ENCODE measurements at places on chromosomes 2 and 18.
A peak's percentile ranks its signal among the peaks of the same experiment; 100 is the strongest.

DNA sequence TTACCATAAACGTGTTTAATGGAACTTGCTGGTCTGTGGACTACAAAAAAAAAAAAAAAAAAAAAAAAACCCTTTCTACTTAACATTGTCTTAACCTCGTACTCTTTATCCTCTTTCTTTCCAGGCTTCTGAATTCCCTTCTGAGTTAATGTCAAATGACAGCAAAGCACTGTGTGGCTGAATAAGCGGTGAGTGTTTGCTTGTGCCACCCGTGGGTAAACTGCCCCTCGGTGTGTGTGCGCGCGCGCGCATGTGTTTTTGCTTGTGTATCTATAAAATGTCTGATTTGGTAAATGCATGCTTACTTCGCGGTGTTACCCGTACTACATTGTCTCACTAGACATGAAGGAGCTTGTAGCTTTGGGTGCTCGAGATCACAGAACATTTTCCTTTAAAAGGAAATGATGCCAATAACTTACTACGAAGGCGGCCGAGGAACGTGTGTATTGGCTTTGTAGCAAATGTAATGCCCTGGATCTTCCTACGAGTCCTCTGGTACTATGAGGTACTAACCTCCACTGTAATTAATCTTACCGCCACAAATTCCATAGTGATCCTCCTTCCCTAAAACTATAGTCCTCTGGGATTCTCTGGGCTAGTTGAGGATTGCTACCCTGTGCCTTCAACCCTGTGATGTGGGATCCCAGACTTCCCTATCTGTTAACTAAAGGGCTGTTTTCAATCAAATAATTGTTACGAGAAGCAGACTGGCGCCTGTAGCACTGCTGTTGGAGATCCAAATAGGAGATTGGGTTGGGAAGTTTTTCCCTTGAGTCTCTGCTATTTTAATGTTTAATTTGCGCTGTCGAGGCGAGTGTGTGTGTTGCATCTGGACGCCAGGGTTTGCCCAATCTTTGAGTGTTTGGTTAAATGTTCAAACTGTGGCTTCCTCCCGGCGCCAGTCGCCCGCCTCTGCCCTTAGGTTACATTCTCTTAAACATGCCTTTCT, 1.1 kb downstream of the ID2 start:
- no peak for DNase-seq

- DNase-seq = no peak
Measured at GRCh38 chr2:154912215-154912614, 213.7 kb downstream of the KCNJ3 start.

GRCh38 chr18:72427721-72428120, 116.4 kb downstream of the CBLN2 start:
- DNase-seq = no peak

GRCh38 chr2:163774862-163775261, 39.1 kb upstream of the FIGN start:
- DNase-seq = no peak

- DNase-seq = no peak
Measured at GRCh38 chr2:145277922-145278321, 758.0 kb upstream of the ZEB2 start.

GRCh38 chr2:188306271-188306670, 14.6 kb downstream of the GULP1 start:
- no peak for DNase-seq

GRCh38 chr2:188751816-188752215, 222.4 kb upstream of the COL3A1 start:
- no peak for DNase-seq

GRCh38 chr2:171485116-171485515, 37.2 kb upstream of the CYBRD1 start:
- no peak for DNase-seq

DNA sequence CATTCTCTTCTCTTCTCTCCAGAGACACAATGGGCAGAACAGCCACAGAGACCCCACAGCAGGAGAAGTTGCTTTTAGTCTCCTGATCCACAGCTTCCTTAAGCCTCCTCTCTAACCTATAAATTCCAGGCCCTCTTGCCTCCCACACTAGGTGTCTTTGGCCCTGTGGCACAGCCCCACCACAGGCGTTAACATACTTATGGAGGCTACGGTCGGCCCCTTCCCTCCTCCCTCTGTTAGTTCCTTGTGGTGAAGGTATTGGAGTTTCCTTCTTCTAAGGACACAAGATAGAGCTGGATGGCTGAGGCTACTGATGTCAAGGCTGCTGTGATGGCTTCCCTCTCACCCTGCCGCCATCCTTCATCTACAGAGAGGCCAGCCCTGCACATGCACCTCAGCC, 123.5 kb upstream of the ACAA2 start:
- no peak for DNase-seq

DNA sequence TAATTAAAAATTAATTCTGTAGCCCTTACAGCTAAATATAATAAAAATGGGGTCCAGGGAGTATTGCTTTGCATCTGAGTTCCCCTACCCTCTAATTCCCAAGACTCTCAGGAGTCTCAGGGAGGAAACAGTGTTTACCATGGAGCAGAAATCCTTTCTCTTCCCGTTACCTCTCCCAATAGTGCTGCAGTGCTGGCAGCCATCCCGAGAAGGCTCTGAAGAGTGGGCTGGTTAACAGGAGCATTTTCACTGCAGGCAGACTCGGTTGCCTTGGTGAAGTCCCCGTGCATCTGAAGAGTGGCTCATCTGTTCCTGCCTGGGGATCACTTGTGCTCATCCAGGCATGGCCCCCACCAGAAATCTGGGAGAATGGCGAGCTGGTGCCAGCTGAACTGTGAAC, 41.8 kb upstream of the TMEM178A start:
- DNase-seq = no peak

DNA sequence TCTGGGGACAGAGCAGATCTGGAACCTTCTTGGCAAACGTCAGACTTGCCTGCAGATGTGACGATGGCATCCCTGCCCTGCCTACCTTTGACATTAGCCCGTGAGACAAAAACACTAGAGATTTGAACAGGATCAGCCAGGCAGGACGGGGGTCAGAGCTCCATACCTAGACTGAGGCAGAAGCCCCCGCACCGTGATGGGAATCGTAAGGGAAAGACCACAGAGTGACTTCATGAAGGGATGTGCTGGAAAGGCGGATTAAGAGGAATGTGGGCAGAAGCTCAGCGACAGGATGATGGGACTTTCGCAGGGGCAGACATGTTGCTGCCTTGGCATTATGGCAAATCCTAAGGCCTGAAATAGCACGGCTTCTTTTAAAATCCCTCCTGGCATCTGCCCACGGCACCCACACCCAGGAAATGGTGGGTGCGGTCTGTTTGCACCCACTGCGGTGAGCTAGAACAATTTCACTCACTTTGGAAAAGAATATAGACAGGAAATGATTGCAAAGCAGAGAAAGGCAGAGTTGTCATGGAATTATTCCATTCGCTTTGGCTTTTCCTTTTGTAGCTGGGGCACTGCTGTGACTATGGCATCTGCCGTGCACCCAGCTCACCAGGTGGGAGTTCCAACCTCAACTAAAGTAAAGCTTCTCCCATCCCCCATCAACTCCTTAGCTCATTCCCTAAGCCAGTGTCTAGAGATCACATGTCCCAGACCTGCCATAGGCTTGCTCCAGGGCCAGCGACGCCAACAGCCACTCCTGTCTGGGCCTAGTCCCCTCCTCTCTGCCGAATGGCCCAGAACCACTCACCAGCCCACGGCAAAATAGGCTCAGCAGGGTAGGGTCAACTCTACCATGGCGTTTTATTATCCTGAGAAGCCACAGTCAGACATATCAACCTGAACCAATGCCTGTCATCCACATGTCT, 112.7 kb upstream of the NPAS2 start:
- no peak for DNase-seq

DNA sequence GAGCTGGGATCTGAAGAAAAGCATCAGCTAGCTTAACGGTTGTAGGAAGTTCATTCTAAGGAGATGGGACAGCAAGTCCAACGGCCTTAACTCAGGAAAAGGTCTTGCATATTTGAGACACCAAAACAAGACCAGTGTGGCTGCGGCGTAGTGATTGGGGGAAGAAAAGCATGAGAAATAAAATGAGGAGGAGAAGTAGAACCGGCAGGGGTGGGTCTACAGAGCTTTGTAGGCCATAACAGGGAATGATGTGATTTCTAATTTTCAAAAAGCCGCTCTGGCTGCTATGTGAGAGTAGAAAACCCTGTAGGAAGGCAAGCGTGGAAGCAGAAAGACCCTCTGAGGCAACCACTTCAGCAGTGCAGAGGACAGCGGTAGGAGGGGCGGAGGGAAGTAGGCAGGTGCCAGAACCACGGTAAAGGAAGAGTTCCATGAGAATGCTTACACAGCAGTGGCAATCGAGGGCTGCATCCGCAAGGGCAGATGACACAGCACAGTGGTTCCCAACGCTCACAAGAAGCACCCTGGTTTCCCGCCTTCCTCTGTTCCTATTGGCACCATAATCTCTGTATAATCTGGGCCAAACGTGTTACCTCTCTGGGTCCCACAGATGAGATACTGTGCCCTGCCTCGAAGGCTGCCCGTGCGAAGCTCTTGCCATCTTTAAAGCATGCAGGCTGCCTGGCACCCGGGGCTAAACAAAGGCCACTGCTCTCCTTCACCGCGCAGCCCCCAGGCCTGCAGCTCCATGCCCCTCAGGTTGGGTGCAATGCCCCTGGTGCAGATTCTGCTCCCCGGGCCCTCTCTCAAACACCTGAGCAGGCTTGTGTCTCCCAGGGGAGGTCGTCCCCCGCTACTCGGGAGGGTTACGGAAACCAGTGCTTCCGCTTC, 795 bp downstream of the ANKRD39 start:
- DNase-seq = no peak

GRCh38 chr2:68714866-68715265, 19.7 kb upstream of the ARHGAP25 start:
- DNase-seq = no peak

DNA sequence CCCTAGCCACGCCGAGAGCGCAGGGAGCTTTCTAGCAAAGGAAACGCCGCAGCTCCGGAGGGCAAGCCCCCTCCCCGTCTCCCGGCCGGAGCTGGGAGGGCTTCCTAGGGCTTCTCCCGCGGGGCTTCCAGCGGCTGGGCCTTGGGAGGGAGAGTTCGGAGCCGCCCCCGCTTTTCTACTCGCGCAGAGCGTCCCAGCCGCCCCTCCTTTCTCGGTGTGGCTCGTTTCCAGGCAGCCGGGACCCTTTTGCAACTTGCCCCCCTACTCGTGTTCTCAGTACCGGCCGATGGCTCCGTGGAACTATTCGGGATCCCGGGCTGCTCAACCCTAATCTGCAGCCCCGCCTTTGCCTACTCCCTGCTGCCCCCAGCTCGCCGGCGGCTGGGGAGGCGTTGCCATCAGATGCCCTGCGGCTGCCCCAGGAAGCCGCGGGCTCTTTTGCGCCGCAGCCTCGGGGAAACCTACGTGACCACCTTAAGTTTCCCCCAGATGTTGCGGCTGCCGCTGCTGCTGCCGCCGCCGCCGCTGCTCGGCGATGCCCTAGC, 1.5 kb upstream of the NR4A2 start:
- peak; percentile 61 for DNase-seq

- peak; percentile 52 for DNase-seq
Measured at GRCh38 chr18:9081940-9082339, 20.6 kb upstream of the NDUFV2 start.

- DNase-seq = no peak
Measured at GRCh38 chr2:59900728-59901452, 652.6 kb downstream of the BCL11A start.

DNA sequence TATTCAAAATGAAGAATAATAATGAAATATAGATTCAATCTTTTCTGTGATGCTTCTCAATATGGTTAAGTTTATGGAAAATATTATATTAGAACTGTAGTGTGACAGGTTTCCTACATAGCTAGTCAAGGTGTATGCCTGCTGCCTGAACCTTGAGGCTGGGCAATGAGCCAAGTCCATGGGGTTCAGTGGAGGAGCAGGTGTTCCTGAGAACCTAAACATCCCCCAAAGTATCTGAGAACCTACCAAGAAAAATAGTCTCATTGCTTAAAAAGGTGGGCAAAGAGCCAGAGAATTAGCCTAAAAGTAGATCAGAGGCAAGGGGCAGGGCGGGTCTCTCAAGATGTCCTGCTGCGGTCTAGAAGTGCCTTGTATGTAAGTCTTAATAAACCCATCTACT, 185.9 kb upstream of the SPHKAP start:
- no peak for DNase-seq

Measured in stimulated activated CD8-positive, alpha-beta memory T cell treated with anti-CD3 and anti-CD28 coated beads, Interleukin-2, amount 100 ng/mL, for 48 hours (primary cell).